Activated CD4-positive, alpha-beta T cell treated with anti-CD3 and anti-CD28 coated beads, Interleukin-2, amount 50 U/mL, for 1 hour (primary cell): ENCODE measurements at places on chromosomes 4 and X.

DNA sequence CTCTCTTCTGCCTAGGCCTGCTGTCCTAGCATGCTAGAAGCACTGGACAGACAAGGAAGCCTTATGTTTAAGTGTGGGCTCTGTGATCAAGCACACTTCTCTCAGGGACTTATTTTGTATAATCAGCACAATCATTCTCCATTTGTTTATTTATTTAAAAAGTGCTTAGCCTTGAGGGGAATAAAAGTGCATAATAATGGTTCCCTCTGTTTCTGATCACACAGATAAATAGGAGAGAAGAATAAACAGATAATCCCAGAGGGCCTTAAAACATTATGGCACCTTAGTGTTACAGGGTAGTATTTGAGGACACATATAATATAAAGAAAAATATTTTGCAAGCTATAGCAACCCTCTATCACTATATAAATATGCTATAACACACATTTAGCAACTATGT is 146.5 kb downstream of the UNC5C start:
- no peak for DNase-seq

- peak; percentile 67 for DNase-seq
Measured at GRCh38 chr4:139651282-139652194, 14.1 kb upstream of the MGST2 start.

GRCh38 chr4:8765631-8766590 is 105.7 kb downstream of the HMX1 start:
- no peak for DNase-seq

DNA sequence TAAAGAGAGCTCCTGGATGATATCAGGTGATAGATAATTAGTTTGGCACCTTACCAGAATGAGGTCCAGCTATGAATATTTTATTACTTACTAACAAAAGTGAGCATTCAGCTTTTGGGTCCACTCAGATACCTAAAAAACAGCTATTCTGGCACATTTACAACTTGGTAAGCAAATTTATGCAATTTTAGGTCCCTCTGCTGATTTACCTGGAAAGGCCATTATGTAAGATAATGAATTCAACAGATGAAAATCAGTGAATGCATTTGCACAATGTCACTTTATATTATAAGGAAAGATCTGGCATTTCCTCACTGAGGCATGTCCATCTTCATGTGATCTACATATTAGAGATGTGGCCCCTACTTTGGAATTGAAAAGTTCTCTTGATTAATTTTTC is 517.0 kb downstream of the SPRY1 start:
- DNase-seq = no peak

DNA sequence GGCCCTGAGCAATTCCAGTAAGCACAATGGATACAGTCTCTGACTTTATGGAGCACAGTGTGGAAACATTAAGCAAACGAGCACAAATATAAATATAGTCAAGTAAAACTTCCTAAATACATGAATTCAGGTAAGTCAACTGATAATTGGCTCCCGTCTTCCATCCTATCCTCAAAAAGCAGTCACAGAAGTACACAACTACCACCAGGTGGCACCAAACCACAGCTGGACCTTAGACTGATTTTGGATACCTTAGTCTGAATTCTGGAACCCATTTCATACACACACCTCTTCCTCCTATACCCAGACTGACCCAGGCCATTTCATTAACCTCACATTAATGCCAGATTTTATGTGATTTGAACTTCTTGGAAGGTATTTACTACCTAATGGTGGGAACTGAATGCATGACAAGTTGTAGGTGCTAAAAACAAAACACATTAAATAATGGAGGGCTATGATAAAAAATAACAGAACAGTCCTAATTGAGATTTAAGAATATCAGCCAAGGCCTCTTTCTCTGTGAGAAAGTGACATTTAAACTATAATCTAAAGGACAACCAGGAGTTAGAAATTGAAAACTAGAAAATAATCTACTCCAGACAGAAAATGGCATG is 77.5 kb downstream of the ELF2 start:
- peak; percentile 69 for DNase-seq

DNA sequence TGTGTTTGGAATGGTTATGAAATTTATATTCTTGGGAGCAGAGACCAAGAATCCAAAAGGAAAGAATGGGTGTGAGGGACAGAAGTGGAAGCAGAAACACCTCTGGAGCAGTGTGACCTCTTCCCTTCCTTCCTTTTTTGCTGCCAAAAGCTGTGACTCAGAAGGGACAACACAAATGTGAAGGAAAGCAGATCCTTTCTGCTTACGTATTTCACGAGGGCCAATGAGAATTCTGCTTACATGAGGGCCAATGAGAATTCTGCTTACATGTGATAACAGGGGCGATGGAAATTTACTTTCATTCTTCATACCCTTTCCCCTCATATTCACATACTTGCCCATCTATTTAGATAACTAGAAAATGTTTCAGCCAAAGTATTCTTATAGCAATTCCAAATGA is 404.6 kb downstream of the PRDM5 start:
- DNase-seq = no peak

GRCh38 chr4:38752941-38753806 is 29.6 kb downstream of the TLR10 start:
- DNase-seq = no peak

DNA sequence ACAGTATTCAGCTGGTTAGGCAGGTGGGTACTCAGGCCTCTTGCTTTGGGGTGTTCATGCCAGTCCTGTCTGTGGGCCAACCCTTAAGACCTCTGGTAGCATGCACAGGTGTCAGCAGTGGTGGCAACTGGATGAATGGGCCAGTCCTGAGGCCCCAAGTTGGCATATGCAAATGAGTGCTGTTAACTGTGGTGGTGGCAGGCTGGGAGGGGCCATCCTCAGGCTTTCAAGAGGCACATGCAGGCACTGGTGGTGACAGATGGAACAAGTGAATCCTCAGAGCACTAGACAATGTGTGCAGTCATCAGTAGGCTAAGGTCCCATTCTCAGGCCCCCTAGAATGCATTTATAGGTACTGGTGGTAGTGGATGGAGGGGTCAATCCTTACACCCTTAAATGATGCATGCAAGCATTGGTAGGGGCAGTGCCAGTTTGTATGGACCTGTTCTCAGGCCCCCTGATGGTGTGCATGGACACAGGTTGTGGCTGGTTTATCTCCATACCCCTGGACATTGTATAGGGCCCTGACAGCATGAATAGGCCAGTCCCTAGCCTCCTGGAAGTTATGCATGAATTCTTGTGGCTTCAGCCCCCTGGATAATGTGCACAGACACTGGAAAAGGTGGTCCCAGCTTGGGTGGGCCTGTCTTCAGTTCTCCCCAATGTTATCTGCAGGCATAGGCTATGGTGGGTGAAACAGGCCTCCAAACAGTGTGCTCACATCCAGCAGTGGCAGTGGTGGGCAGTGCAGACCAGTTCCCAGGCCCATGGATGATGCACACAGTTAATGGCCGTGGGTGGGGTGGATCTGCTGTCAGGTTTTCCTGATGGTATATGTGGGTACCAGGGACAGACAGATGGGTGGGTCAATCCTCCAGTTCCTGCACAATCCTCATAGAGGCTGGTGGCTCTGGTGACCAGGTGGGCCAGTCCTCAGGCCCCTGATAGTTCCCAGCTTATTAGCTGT is 24.7 kb downstream of the TECRL start:
- DNase-seq = no peak

DNA sequence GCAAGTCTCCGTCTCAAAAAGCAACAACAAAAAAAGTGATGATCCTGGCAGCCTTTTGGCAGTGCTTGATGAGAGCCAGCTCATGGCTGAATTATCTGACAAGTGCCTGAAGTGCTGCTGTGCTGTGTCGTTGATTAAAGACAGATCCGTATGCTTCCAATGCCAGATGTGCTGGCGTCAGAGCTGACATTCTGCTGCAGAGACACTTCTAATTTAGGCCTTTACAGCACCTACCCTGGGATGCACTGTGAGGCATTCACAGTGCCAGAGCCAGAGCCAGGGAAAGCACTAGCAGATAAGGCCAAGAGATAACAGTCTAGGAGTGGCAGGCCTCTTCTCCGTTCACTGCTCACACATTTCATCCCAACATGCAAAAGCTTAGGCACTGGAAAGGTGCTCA is 995.5 kb downstream of the RAB28 start:
- DNase-seq = no peak

GRCh38 chr4:156303708-156304107 is 350.0 kb upstream of the CTSO start:
- no peak for DNase-seq

- no peak for DNase-seq
Measured at GRCh38 chrX:39112143-39112542, 310.9 kb downstream of the MID1IP1 start.

- DNase-seq = no peak
Measured at GRCh38 chr4:2933566-2934076, 29.6 kb downstream of the NOP14 start.

DNA sequence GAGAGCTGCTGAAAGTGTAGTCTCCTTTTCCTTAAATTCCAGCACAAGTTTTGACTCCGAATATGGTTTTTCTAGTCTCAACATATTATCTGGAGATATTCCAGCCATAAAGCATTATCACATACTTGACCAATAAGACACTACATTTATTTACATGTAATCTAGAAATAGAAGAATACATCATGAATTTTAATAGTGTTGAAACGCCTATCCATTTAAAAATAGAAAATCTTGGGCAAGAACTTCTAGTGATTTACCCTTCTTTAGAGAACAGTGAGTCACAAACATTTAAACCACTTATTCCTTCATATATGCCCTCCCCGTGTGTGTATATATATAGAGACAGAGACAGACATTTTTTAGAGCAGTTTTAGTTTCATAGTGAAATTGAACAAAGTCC is 161.5 kb downstream of the SOWAHB start:
- DNase-seq = no peak

DNA sequence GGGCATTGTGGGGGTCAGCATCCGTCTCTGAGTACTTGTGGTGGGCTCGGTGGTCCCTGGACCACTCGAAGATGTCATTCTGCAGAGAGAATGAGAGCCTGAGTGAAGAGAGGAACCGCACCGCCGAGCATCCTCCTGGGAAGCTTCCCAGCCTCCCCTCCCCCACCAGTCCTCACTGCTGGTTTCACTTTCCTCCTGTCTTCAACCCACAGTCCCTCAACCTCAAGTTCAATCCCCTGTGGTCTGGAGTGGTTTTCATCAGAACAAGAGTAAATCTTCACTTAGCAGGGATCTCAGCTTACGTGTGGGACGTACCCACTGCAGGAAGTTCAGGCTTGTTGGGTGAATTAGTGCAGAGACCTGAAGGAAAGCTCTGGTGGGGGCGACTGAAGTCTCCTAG is 117.8 kb downstream of the SCD5 start:
- DNase-seq = no peak

GRCh38 chrX:46912603-46913491 is 626 bp downstream of the JADE3 start:
- peak; percentile 13 for DNase-seq

GRCh38 chr4:124903995-124904722 is 191.6 kb upstream of the ANKRD50 start:
- DNase-seq = no peak

GRCh38 chrX:102808336-102808735 is 87.8 kb downstream of the GPRASP3 start:
- DNase-seq = no peak
